ENCODE measurements at places on chromosomes 5 and 9.
A peak's percentile ranks its signal among the peaks of the same experiment; 100 is the strongest.

GRCh38 chr5:170342153-170342725, 44.7 kb upstream of the LCP2 start:
- no peak for DNase-seq

GRCh38 chr9:136713550-136713949, 1.2 kb downstream of the DIPK1B start:
- no peak for DNase-seq

DNA sequence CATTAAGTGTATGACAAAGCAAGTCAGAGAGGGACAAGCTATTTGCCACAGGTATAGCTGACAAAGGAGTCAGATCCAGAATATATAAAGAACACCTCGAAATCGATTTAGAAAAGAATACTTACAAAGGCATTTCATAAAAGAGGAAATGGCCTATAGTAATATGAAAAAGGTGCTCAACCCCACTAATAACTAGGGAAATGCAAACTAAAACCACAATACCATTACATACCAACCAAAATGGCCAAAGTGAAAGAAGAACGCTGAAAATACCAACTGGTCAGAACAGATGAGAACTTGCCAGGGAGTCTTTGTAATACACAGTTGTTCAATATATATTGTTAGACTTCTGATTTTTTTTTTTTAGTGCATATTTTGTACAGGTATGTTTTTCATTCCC, 152.9 kb downstream of the CDC42SE2 start:
- DNase-seq = peak; percentile 3

- no peak for DNase-seq
Measured at GRCh38 chr9:97840521-97840920, 12.5 kb upstream of the FOXE1 start.

DNA sequence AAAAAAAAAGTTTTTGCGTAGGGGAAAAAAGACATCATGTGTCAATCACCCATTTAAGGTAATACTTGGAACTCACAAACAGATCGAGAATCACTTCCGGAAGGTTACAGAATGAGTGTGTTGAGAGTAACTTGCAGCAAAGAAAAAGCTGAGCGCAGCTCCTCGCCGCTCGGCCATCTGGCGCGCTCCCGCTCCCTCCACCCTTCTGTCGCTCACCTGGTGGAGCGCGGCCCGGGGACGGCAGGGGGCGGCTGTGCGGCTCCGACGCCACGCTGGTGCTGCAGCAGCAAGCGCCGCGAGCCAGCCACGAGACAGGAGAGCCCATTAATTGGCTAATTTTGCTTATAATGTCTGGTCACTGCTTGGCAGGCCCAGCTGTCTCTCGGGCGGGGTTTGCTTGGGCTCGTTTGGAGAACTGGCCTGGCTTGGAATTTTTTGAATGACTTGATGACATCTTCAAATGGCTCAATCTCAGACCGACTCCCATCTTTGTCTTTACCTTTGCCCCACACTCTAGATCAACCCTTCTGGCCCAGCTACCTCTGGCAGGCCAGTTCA, 601.8 kb downstream of the CCDC171 start:
- no peak for DNase-seq

GRCh38 chr5:9972059-9972458, 277.6 kb downstream of the ATPSCKMT start:
- no peak for DNase-seq

DNA sequence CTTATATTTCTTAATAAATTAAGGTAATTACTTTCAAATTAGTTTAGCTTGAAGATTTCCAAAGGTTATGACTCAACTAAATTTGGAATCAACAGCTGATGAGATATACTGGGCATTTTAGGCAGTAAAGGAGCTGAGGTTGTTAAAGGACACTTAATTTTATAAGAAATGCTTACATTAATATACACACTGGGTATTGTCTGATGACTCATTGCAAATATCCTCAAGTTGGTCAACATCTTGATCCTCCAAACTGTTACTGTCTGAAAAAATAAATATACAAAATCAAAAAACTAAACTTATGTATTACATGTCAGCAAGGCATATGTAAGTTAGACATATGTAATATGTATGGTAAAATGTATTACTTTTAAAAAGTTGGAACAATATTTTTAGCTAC, 3.4 kb downstream of the GFM2 start:
- no peak for DNase-seq

- no peak for DNase-seq
Measured at GRCh38 chr9:12415361-12415760, 277.8 kb upstream of the TYRP1 start.

GRCh38 chr9:19229595-19230354, 718 bp upstream of the DENND4C start:
- peak; percentile 77 for DNase-seq

- DNase-seq = no peak
Measured at GRCh38 chr9:120197605-120198004, 382.4 kb downstream of the CDK5RAP2 start.

- DNase-seq = no peak
Measured at GRCh38 chr9:123835821-123836220, 94.1 kb downstream of the DENND1A start.

- DNase-seq = no peak
Measured at GRCh38 chr5:89230178-89230577, 347.2 kb upstream of the MEF2C start.

GRCh38 chr5:167414611-167415010, 876.8 kb upstream of the WWC1 start:
- no peak for DNase-seq

- no peak for DNase-seq
Measured at GRCh38 chr9:126365780-126366179, 39.2 kb downstream of the MVB12B start.

DNA sequence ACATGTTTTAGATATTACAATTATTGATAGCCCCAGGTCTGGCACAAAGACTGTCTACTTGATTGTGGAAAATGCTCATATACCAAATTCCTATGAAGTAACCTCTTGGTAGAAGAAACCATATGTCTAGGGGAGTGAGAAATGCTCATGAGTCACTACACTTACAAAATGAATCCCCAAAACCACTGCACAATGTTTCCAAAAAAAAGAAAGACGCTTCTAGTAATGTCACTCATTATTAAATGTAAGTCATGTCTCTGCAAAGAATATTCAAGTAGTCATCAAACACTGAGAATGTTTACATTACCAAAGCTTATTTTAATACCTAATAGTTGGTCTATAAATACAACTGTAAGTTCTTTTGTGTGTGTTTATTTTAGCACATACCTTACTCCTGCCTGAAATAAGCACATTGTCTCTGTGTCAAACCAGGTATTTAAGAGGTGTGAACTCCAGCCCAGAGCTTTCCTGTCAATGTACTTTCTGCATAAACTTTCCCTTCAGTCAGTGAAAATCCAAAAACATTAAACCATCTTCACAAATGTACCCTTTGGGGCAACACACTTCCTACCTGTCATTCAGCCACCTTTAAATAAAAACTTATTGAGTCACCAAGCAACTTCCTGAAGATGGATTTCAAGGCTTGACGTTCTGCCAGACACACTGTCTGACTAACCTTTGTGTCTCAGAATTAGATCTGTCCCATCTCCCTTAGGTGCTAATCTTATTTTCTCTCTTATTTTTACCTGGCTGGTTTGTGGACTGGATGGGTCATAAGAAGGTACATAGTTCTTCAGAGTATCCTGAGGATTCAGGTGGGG, 194.0 kb downstream of the NFIB start:
- DNase-seq = no peak

DNA sequence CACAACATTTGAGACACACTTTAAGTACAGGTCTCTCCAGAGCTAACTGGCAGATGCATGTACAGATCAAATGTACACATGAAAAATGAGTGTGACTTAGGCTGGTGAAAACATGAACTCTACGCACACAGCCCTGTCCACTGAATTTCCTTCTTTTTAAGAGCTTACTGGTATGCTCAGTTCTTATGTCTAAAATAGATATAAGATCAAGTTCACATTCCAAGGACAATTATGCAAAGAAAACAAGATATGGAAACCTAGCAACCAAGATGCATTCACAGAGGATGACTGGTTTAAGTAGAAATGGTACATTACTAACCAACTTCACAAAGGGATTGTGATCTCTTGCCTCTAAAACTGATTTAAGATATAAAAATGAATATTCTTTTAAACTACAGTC, 56.7 kb downstream of the TLE1 start:
- DNase-seq = no peak
